Cardiac ventricle fibroblast (primary cell): ENCODE measurements at places on chromosomes 7 and 10. TPM values are rescaled to one million over a fixed set of nuclear protein-coding genes. Genes with fewer than 3 reads are reported as not detected.

The GDF10 gene
- 0.12 and 0.15 TPM in 2 replicates for total RNA-seq

The CDHR3 gene
- 1.6 and 3.6 TPM in 2 replicates for total RNA-seq

The CLEC2L gene
- total RNA-seq, result not detected in 2 replicates

The SORBS1 gene
- total RNA-seq, result 1.00 and 2.4 TPM in 2 replicates

The SFRP5 gene
- total RNA-seq, result 0.10 and 0.19 TPM in 2 replicates

The DNAJB6 gene
- total RNA-seq, result 60.5 and 71.2 TPM in 2 replicates

The HDAC9 gene
- total RNA-seq, result 0.49 and 1.1 TPM in 2 replicates

The SLC39A12 gene
- total RNA-seq, result not detected in 2 replicates

The FOXI2 gene
- not detected in 2 replicates for total RNA-seq

The LOXL4 gene
- total RNA-seq, result 3.9 and 4.6 TPM in 2 replicates

The ZCCHC24 gene
- total RNA-seq, result 87.0 and 88.7 TPM in 2 replicates

The CDK14 gene
- total RNA-seq, result 23.0 and 25.7 TPM in 2 replicates

The PARD3 gene
- 19.7 and 28.7 TPM in 2 replicates for total RNA-seq

The ANKRD7 gene
- 0.44 TPM in 1 of 2 replicates, not detected in the other for total RNA-seq

The IFIT1B gene
- total RNA-seq, result 0.29 TPM in 1 of 2 replicates, not detected in the other

The OPN1SW gene
- not detected in 2 replicates for total RNA-seq

The HKDC1 gene
- total RNA-seq, result not detected in 2 replicates

The DIP2C gene
- 10.2 and 11.3 TPM in 2 replicates for total RNA-seq

The ELMO1 gene
- 1.9 and 2.7 TPM in 2 replicates for total RNA-seq

The GDF2 gene
- total RNA-seq, result not detected in 2 replicates

The PNLIP gene
- not detected in 2 replicates for total RNA-seq

The EGFR gene
- 40.8 and 46.0 TPM in 2 replicates for total RNA-seq

The PAPOLB gene
- 0.24 TPM in 1 of 2 replicates, not detected in the other for total RNA-seq

The CUZD1 gene
- total RNA-seq, result 0.20 and 0.56 TPM in 2 replicates

The TRIM74 gene
- total RNA-seq, result not detected in 2 replicates
